ENCODE measurements at places on chromosomes 1 and 21.

GRCh38 chr1:94336991-94337390, 81.2 kb upstream of the ABCD3 start:
- DNase-seq: no peak

GRCh38 chr1:53048960-53049573, 12.9 kb upstream of the PODN start:
- no peak for DNase-seq

- DNase-seq: no peak
These were observed 29.8 kb downstream of the AGT start for GRCh38 chr1:230684146-230684545.

- DNase-seq: no peak
These were observed 20.3 kb upstream of the SH3BGRL3 start for GRCh38 chr1:26259578-26259977.

- DNase-seq: no peak
These were observed 36.7 kb downstream of the FH start for GRCh38 chr1:241482761-241483250.

GRCh38 chr1:27872802-27873551, 633 bp downstream of the THEMIS2 start:
- DNase-seq: no peak

DNA sequence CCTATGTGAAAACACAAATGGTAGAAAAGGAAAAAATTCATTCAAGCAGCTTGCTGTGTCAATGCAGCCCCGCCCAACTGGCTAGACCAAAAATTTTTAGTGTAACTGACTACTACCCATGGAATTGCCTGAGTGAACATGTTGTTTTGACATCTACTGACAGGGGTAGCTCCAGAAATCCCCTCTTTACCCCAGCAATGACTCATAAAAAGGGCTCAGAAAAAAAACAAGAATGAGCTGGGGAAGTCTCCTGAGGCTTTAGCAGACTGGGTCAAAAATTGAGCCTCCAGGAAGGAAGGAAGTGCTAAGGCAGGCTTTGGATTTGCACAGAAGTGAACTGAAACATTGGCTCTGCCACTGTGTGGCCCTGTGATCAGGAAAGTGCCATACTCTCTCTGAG, 24.4 kb upstream of the FGGY start:
- DNase-seq: no peak

DNA sequence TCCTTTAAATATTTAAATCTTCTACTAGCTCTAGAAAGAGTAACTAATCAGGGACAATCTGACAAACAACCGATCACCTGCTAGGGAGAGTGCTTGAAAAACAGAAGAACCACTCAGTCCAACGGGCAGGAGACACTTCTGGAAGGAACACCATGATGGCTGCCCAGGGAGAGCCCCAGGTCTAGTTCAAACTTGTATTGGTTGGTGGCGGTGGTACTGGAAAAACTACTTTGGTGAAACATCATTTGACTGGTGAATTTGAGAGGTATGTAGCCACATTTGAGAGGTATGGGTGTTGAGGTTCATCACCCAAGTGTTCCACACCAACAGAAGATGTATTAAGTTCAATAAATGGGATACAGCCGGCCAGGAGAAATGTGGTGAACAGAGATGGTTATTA, 4.8 kb upstream of the WDR47 start:
- DNase-seq: no peak

- no peak for DNase-seq
These were observed 455.3 kb downstream of the KCNT2 start for GRCh38 chr1:196152975-196153374.

- no peak for DNase-seq
These were observed 12.5 kb upstream of the SPSB1 start for GRCh38 chr1:9280015-9280860.

GRCh38 chr1:23548704-23549143, 10.6 kb downstream of the ID3 start:
- no peak for DNase-seq

DNA sequence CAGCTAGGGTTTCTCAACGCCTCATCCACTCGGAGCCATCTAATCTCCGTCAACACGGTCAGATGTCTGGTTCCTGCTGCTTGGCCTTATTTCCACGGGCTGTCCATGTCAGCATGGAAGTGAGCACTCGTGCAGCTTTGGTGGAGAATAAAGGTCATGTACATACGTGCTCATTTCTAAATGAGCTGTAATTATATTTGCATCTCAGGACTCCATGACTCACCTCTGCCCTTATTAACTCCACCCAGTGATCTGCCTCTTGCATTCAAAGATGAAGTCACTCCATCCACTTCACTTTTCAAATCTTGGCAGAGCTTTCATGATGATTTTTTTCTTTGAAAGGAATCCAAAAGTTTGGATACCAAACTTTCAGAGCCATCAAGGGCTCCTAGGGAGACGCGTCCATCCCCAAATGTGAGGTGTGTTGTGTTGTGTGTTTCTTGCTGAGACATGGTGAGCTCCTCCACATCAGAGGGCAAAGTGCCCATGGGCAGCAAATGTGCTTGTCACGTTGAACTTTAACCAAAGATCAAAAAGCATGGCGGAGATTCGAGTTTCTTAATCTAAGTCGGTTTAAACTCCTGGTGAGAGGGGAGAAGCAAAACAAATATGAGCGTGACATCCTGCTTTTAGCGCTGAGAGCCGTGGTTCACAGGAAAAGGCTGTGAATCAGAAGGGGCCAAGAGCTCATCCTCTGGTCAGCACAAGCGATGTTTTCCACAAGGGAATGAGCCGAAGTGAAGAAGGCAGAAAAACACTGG, 68.6 kb upstream of the ERRFI1 start:
- no peak for DNase-seq

- no peak for DNase-seq
These were observed 218.0 kb downstream of the ZP4 start for GRCh38 chr1:237672748-237673147.

- DNase-seq: no peak
These were observed 81.1 kb upstream of the BTG3 start for GRCh38 chr21:17693801-17694200.

- DNase-seq: no peak
These were observed 11.2 kb downstream of the PSEN2 start for GRCh38 chr1:226881515-226882185.

GRCh38 chr1:11822091-11822490, 16.1 kb downstream of the CLCN6 start:
- no peak for DNase-seq

DNA sequence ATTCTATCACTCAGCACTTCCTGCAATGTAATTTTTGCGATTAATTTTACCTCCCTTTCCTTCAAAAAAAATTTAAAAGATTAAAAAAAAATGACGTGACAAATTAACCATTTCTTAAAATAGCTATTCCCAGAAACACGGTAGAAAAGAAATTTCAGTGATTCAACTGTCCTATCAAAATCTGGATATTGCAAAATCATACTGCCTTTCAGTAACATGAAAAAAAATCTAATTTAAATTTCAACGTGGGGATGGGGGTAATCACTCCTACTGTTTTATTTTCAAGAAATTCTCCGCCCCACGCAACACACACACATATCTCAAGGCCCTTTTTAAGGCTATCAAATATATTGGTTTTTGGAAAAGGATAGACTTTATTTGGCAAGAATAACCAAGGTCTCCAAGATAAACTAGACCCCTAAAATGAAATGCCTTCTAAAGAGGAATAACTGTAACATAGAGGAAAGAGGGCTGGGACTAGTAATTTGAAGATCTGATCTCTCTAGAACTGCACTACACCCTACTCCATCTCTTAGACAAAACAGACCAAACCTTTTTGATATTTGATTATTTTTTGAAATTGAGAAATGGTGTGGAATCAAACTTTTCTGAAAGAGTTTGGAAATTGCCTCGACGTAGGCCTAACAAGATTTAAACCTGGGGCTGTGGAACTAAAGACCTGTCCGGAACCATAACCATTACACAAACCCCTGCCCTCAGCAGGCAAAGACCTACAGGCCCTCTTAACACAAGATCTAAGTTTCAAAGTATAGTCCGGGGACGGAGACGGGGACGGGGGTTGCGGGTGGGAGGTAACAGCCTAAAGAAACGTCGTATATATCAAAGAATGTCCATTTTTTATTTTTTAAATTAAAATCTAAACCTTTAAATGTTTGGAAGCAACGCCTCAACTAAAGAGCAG, 941 bp downstream of the ARNT start:
- DNase-seq: no peak

DNA sequence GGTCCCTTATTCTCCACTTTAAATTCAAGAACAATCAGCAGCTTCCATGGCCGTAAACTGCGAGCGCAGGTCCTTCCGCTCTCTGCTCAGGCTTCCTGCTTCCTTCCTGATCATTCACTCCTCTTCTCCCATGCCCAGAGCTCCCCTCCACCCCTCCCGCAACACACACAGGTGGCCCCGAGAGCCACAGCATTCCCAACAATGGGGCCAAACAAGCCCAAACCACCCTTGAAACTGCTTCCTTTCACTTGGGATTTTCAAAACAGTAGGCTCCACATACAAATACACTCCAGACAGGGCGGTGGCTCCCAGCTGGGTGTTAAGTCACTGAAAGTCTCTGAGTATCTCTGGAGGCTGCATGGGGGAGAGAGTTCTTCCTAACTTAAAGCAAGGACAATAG, 11.4 kb downstream of the FAM89A start:
- no peak for DNase-seq

DNA sequence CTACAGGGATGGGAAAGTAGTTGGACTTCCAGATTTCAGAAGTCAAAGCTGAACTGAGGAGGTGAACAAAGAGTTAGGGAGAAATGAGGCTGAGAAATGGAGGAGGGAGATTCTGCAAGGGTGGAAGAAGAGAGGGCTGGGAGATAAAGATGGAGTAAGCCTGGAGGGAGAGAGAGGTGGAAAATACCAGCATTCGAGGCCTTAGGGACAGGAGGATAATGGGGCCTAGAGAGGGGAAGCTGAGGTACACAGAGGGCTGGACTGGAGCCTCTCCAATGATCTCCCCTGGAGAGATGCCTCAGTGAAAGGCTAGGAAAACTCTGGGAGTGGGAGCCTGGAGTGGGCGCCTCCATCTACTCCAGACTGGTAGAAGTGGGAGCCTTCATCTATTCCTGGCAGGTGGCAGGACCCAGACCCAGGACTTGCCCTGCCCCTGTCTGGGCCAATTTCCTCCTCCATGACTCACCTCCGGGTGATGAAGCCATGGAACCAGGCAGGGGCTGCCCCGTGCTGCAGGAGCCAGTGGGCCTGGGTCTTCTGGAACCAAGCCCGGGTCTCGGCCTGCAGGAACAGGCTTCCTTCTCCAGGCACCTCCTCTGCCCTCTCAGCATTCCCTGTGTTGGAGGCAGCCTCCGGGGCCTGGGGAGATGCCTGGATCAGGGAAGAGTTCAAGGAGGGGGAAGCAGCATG, 1.9 kb downstream of the SH2D2A start:
- DNase-seq: no peak

DNA sequence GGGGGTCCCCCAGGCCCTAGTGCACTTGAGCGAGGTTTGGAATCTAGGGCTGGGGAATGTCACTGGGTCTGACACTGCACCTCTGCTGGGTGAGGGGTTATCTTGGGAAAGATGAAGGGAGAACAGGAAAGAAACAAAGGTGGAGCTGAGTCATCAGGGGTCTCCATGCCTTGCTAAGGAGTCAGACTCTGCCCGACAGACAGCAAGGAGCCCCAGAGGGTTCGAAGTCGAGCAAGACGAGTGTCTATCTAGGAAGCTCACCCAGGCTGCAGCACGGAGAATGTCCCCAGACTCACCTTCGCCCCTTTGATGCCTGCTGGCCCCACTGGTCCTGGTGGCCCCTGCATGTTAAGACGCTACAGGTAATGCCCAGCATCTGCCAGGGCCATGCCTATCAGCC, 18.0 kb downstream of the COL16A1 start:
- DNase-seq: no peak

GRCh38 chr1:23787701-23788100, 3.2 kb upstream of the LYPLA2 start:
- no peak for DNase-seq

- no peak for DNase-seq
These were observed 382.5 kb upstream of the VAMP3 start for GRCh38 chr1:7388488-7389185.

- no peak for DNase-seq
These were observed 373.5 kb downstream of the KIF26B start for GRCh38 chr1:245528258-245528635.

DNA sequence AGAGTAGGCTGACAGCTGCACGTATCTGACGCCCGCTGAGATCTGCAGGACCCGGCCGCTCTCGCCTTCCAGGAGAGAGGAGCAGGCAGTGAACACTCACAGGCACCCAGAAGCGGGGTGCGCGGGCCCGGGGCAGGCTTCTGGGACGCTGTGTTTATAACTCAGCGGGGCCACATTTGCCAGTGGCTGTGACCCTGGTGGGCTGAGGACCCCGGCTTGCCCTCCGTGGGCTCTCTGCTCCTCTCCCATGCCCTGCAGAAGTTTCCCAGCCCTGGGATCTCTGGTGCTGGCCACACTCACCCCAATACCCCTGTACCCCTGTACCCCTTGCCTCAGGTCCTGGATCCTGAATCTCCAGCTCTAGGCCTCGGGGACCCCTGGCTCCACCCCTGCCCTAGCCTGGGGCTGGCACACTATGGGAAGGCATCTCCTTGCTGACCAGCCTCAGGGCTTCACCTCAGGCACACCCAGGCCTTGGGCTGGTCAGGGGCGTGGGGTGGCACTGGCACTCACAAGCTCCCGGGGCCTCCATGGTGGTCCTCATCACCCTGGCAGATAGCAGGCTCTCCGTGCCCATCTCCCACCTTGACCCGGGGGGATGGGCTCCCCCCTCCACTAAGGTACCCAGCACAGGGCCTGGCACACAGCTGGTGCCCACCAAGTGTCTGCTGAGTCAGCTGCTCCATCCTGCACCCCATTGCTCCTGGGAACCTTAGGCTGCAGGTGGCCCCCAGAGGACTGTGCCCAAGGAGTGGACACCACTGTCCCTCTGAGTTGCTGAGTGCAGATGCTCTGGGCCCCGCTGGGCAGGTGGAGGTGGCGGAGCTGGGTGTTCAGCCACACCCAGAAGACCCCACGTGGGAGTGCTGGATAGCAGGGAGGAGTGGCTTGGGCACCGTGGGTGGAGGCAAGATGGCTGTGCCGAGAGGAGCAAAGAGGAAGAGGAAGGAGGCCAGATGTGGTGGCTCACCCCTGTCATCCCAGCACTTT, 32.4 kb downstream of the MORN1 start:
- no peak for DNase-seq

DNA sequence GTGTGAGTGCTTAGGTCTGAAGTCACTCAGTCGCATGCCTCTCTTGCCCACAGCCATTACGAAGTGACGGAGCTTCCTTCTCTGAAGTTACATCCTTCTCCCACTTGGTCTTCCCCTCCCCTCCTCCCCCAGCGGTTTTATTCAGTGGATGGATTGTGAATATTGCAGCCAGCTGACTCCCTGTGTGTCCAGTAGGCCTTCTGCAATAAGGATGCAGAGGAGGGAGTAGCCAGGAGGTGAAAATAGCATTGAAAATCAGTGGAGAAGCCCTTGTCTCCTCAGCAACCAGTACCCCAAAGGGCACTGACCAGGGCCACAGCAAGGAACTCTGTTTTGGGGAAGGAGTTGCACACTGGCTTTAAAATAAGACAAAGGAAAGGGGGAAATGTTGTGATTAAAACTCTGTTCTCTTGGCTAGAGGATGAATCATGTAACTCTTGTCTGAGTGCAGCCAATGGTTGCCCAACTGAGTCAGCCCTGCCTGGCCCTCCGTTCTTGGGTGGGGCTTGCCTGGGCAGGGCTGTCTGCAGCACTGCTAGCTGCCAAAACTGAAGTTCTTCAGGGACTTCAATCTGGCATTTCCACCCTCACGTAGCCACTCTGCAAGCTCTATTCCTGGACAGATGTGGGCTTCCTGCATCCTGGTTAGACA, 4.3 kb downstream of the S100A10 start:
- DNase-seq: no peak

GRCh38 chr21:32102426-32102825, 176.4 kb downstream of the MIS18A start:
- no peak for DNase-seq
